ENCODE measurements at places on chromosomes 2 and 18. TPM values are rescaled to one million over a fixed set of nuclear protein-coding genes. Genes with fewer than 3 reads are reported as not detected.

DNA sequence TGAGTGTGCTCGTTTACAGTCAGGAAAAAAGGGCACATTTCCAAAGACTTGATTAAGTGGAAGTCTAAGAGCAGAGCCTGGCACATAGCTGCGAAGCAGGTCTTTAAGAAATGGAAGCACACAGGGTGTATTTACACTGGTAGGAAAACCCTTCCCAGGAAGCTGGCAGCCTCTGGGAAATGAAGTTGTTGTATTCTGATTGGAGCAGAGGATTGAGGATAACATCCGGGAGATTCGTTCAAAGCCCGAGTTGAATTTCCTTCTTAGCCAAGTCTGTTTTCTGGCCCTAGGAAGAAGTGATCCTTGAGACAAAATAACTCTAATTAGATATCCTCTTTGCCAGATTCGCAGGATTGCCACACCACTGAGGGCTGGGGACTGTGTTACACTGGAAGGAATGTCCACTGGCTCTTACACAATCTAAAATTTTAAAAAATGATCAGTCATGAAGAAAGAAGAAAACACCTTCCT, 75.9 kb downstream of the ITGB1BP1 start:
- peak; percentile 75 for DNase-seq

DNA sequence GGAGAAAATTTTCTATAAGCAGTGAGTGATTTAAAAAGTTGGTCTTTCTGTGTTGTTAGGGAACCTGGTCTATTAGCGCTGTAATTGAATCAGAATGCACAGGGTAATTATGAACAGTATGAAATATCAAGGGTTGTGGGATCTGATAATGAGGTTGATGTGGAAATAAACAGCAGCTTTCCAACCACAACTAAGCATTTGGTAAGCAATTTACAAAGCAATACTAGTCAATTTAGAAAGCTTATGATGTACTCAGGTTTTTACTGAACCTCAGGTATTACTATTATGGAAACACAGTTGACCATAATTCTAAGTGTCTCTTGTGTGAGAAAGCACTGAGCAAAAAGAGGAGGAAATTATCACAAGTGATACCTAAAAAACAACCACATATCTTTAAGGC, 11.0 kb upstream of the SMCHD1 start:
- no peak for DNase-seq

GRCh38 chr18:63619661-63620060, 24.4 kb downstream of the SERPINB4 start:
- no peak for DNase-seq

- no peak for DNase-seq
Observed at GRCh38 chr2:168643979-168644378, 158.5 kb upstream of the NOSTRIN start.

DNA sequence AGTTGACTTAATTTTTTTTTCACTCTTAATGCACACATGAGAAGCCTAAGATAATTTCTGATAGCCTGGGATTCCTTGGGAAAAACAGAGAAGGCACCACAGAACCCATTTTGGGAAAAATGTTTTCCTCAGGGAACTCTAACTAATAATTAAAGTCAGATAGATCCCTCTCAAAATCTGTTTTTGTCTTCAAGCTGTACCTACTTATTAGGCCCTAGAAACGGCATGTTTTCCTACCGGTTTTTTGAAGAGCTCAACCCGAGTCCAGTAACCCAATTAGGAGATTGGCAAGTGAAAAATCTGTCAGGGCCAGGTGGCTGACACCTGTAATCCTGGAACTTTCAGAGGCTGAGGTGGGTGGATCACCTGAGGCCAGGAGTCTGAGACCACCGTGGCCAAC, 16.1 kb upstream of the PDK1 start:
- DNase-seq, result no peak

- DNase-seq, result peak; percentile 6
Observed at GRCh38 chr18:28559511-28559910, 382.6 kb upstream of the CDH2 start.

GRCh38 chr2:45697190-45697589, 45.7 kb downstream of the PRKCE start:
- no peak for DNase-seq

- DNase-seq, result peak; percentile 50
Observed at GRCh38 chr2:128736689-128737545, 418.2 kb upstream of the HS6ST1 start.

DNA sequence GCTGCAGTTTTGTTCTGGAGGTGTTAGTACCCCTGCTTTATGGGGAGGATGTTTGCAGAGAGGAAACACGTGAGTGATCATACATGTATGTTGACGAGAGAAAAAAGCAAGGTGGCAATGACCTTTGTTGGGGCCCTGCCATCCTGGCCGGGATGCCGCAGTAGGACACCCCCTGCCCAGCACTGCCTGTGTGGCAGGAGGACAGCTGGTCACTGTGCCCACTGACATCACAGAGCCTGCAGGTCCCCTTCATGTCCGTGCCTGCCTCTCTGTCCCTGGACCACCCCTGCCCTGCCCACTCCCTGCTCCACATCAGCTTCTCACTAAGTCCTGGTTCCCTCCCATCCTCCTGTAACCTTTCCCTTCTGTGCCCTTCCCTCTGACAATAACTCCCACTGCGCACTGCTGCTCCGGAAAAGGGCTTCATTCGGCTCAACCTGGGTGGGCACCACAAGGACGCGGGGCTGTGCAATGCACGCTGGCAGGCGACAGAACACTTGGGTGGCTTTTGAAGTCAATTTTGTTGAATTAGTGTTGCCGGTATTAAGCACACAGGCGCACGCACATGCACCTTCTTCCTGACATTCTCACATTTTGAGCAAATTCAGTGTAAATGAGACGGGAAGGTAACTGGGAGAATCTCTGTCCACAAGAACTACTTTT, 51.5 kb upstream of the TWIST2 start:
- DNase-seq, result no peak

DNA sequence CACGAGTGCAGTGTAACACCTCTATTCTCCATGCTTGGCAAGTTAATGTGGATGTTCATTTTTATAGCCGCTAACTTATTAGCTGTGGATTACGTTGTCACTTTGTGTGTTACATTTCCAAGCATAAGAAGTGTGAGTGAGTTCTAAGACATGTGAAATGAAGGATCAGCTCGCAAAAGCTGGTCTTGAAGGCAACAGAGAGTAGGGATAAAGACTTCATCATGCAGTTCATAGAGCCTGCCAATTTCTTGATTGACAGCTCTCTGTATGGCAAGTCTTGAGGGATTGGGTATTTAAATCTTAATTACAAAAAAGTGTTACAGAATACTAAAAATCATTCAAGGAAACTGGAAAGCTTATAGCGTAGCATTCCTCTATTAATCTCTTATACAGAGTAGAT, 25.8 kb upstream of the DPP4 start:
- DNase-seq, result no peak

GRCh38 chr18:54857499-54857898, 29.2 kb downstream of the RAB27B start:
- no peak for DNase-seq

GRCh38 chr2:16404551-16405300, 260.9 kb downstream of the CYRIA start:
- DNase-seq, result no peak

DNA sequence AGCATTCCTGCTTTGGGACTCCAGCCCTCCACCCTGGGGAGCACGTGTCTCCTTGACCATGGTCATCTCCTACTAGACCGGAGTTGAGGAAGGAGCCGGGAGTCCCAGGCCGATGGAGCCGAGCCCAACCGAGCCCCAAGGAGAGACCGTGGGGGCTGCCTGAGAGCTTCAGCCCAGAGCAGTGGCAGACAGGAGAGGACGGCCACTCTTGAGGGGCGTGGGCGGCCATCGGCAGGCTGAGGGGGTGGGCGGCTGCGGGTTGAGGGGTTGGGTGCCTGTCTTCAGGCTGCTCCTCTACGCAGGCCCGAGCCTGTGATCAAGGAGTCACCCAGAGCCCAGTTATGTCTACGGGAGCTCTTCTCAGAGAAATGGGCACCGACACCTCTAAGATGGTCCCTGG, 158.7 kb downstream of the PXDN start:
- no peak for DNase-seq

DNA sequence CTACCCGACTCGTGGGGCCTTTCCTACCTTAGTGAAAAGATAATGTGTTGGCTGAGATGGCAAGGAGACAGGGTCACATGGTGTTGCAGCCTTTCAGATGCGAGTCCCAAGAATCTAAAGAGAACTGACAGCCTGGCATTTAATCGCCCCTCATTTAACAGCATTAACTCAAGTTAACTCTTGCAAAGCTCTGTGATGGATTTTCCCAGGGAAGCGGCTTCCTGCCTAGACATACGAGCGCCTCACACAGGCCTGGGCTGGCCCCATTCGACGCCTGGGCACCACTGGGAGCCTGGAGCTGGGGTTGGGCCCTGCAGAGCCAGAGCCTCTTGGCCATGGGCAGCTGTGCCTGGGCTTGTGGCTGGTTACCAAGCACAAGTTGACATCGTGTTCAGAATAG, 140.8 kb downstream of the SEPTIN10 start:
- DNase-seq, result no peak

- DNase-seq, result no peak
Observed at GRCh38 chr2:6074089-6074643, 382.0 kb downstream of the SOX11 start.

- no peak for DNase-seq
Observed at GRCh38 chr2:207316906-207317305, 151.2 kb upstream of the KLF7 start.

- DNase-seq, result no peak
Observed at GRCh38 chr2:222506230-222506935, 82.0 kb downstream of the SGPP2 start.

DNA sequence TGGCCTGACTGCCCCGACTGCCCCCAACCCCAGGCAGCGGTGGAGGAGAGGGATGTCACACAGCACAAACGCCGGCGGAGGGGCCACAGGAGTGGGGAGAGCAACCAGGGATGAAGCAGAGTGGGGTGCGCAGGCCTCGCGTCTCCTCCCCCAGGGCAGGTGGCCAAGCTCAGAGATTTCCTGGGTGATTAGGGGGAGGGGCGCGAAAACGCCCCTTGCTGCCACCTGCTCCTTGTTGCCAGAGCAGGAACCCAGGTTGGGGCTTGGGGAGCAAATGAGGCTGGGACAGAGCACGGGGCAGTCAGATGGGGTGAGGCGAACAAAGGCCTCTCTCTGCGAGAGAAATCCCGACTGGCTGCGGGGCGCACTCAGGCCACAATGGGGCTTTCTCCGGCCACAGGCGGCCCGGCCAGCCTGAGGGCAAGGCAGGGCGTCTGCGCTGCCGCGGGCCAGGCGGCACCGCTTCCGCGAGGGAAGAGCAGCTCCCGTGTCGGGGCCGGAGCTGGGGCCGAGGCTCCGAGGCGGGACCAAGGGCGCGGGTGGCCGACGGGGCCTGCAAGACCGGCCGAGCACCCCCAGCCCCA, 11.5 kb downstream of the TEX44 start:
- no peak for DNase-seq

- DNase-seq, result peak; percentile 68
Observed at GRCh38 chr18:55588870-55589595, 1.0 kb upstream of the TCF4 start.

GRCh38 chr2:9467687-9468086, 6.7 kb upstream of the IAH1 start:
- DNase-seq, result no peak

DNA sequence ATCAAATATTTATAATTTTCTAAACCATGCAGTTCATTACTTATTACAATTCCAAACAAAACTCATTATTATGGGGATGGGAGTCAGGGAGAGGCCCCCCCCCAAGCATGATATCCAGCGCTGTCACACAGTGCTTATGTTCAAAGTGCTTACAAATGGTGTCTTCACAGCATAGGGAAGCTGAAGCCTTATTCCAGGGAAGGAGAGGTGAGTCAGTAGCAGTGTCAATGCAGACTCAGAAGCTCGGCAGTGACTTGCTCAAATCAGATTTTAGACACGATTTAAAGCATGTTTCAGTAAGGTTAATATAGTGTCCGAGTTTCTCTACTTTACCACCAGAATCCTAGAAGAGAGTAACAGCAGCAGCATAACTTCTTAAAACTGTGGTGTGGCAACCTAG, 24.6 kb downstream of the SLC66A3 start:
- no peak for DNase-seq

DNA sequence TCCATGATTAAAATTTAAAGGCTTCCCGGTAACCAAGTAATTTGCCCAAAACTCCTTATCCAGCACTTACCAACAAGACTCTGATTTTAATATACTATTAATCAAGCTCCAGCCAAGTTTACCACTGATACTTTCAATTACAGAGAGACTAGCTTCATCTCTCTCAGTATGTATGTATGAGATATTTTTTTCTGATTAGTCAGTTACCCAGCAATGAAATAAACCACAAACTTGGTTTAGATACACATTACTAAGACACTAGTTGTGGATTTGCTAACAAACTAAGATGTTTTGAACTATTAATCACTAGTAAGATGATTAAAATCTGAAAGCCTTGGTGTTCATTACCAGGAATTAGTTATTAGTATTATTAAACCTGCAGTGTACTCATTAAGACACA, 1272.2 kb upstream of the ACVR2A start:
- DNase-seq, result no peak

DNA sequence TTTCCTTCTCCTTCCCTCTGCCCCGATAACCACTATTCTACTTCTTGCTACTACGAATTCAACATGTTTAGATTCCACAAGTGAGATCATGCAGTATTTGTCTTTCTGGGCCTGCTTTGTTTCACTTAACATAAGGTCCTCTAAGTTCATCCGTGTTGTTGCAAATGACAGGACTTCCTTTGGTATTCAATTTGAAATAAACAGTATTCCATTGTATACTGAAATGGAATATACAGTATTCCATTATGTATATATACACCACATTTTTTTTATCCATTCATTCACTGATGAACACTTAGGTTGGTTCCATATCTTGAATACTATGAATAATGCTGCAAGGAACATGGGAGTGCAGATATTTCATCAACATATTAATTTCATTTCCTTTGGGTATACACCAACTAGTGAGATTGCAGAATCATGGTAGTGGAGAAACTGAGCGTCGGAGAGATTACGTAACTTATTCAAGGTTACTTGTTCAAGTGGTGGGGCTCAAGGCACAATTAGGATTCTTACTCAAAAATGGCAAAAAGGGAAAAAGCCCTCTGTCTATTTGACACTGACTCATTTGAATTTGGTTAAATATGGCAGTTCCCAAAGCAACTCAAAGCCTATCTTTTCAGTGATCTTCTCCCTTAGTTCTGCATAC, 85.1 kb downstream of the CHN1 start:
- no peak for DNase-seq

GRCh38 chr2:57278451-57278850, 768.2 kb upstream of the VRK2 start:
- DNase-seq, result peak; percentile 5

ZSWIM2 gene
- total RNA-seq, result not detected

TMEFF2 gene
- 0.12 TPM for total RNA-seq

MAPRE2 gene
- 117 TPM for total RNA-seq

RFX8 gene
- total RNA-seq, result 1.00 TPM

TFPI gene
- 286 TPM for total RNA-seq

ZFAND2B gene
- total RNA-seq, result 24.0 TPM

DES gene
- not detected for total RNA-seq

E2F6 gene
- 15.7 TPM for total RNA-seq

TUBA3E gene
- not detected for total RNA-seq

WNT6 gene
- not detected for total RNA-seq

SP100 gene
- 90.6 TPM for total RNA-seq
